Dermis microvascular lymphatic vessel endothelial cell (primary cell): ENCODE measurements at places on chromosomes 2 and 18. TPM values are rescaled to one million over a fixed set of nuclear protein-coding genes. Genes with fewer than 3 reads are reported as not detected.
A peak's percentile ranks its signal among the peaks of the same experiment; 100 is the strongest.

CLEC4F gene
- 0.13 TPM in 2 replicates for total RNA-seq

ADCYAP1 gene
- not detected in 2 replicates for total RNA-seq

ANKZF1 gene
- total RNA-seq, result 15.8 and 19.2 TPM in 2 replicates

- DNase-seq, result no peak
Measured at GRCh38 chr18:53496028-53496427, 728.4 kb downstream of the MBD2 start.

GRCh38 chr2:119179202-119179601, 20.7 kb upstream of the C1QL2 start:
- DNase-seq, result no peak

- no peak for DNase-seq
Measured at GRCh38 chr18:77020561-77020960, 112.0 kb downstream of the MBP start.

- no peak for DNase-seq
Measured at GRCh38 chr2:133518700-133519344, 49.4 kb downstream of the NCKAP5 start.

DNA sequence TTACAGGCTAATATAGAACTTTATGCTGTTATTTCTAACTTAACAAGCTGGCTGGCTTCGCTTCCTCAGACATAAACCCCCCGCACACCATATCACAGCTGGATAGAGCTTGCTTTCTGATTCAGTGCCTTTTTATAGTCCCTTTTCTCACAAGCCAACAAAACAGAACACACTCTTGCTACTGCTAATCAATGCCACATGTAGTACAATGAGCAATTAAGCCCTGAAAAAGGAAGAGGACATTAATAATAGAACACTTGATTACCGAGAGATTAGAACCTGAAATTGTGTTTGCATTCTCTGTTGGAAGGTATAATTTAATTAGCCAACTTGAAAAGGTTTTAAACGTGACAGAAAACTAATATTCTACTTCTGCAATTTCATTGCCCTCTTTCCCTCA, 267.7 kb upstream of the CYRIA start:
- no peak for DNase-seq

DNA sequence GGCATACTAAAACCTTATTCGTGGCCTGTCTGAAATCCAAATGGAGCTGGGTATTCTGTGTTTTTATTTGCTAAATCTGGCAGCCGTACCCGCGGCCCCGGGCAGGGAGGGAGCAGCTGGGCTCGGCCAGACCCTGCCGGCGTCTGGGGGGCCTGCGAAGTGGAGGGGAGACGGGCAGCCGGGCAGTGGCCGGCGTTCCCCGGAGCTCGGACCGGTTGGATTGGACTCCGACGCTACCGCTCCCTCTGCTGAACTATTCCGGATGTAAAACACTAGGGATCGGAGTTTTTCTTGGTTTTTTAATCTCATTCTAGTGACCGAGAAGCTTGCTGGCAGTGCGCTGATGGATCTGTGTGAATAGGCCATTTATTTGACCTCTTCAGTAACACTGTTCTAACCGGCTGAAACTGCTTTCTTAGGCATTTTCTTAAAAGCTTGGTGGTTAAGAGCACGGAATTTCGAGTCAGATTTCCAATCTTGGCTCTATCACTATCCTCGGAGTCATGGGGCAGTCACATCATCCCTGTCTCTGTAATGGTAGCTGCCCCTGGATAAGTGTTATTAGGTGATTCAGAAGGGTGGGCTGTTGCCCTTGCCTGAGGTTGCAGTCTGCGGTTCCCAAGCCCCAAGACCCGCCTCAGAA, 694 bp downstream of the UNC50 start:
- peak; percentile 30 for DNase-seq

GRCh38 chr2:26723475-26723874, 31.0 kb downstream of the KCNK3 start:
- DNase-seq, result no peak
